NCI-H2029 (cell line): ENCODE measurements at places on chromosomes 4 and X.

DNA sequence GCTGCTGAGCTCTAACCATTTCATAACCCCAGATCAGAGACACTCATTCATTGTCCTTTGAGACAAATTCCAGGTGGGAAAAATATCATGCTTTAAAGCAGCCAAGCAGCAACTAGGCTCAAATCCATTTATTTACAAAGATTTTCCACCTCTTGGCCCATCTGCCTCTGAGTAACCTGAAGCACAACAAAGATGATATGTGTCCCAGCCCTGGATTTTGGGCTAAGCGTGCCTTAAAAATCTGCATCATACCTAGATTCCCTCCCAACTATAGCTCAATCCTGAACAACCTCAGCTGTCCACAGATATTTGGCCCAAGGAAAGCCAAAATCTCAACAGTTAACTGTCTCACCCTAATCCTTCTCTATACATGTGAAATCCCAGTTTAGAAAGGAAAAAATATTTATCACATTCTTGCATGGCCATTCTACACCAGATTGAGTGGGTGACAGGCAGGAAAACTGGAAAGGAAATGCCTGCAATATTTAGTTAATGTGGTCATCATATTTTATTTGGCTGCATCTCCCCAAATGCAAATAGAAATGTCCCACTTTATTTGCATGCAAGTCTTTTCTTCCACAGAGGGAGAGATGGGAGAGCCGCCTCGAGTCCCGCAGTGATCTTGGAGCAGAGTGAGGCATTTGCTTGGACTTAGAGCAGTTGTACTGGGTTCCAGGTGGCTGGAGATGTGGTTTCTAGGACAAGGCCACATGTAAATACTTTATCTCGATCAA, 146.4 kb upstream of the EOLA2 start:
- DNase-seq, result no peak

- no peak for DNase-seq
Observed at GRCh38 chr4:101993002-101993841, 202.7 kb downstream of the BANK1 start.

DNA sequence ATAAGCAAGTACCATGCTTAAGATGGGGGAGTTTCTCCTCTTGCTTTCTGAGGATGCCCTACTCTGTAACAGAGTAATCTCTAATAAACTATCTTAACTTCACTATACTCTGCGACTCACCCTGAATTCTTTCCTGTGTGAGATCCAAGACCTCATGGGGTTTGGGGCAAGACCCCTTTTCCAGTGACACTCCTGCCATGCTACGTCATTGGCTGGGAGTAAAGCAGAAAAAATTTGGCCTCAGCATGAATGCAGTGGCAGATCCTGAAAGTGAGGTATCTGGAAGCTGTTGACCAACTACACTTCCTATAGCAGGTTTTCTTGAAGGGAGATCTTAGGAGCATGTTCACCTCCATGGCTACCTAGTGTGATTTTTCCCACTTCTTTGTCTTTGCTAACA, 109.1 kb upstream of the MED14 start:
- DNase-seq, result no peak

DNA sequence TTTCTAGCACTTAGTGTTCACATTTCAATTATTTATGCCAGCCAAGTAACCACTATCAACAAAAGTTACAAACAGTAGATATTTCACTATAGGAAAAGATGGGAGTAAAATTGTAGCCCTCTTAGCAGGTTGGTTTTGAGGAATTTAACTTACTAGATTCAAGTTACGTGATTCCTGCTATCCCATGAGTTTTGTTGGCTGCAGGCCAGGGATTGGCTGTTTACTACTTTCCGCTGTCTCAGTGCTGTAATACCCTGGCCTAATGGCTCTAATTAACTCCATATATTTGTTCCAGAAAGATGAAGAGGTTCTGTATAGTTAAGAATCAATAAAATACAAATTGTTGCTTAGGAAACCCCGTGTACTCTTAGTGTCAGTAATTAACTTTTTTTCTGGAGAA, 55.5 kb upstream of the MAGED1 start:
- DNase-seq, result no peak

GRCh38 chr4:116229420-116229819, 856.0 kb downstream of the TRAM1L1 start:
- no peak for DNase-seq

DNA sequence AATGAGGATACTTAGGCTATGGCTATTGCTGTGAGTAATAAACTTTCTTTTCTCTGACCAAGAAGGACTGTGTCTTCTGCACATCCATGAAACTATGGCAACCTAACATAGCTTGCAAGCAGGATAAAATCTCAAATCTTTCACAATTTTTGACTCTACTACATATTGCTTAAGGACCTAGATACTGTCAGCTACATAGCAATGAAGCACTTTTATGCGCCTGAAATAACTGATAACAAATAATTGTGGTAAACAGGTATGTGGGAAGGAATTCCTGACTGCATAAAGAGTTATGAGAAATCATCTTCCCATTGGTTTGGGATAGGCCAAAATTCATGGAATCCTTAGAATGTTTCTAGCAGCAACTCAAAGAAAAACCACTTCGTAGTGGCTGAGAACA, 41.2 kb upstream of the PDGFC start:
- DNase-seq, result no peak

DNA sequence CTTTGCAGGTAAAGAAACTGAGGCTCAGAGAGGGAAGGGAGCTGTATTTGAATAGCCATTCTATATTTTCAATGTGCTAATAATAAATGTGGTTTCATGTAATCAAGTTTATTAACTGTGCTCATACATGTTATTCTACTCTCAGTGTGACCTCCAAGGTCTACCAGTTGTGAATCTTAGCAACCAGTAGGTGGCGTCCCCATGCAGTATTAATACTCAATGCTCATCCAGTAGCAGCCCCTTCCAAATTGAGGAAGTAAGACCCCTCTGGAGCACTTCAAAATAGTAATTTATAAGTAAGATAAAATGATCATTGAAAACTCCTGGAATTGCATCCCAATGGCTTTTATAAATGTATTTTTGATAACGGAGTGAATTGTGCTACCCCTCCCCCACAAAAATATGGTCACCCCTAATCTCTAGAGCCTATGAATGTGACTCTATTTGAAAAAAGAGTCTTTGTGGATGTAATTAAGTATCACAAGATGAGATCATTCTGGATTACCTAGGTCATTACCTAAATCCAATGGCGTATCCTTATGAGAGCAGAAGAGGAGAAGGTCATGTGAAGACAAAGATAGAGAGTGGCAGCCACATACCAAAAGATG, 20.4 kb upstream of the SEPSECS start:
- no peak for DNase-seq

GRCh38 chr4:74365761-74366160, 816 bp downstream of the EREG start:
- DNase-seq, result peak; percentile 36

- no peak for DNase-seq
Observed at GRCh38 chrX:13574600-13574999, 5.2 kb downstream of the EGFL6 start.

GRCh38 chr4:137367620-137368019, 164.7 kb downstream of the PCDH18 start:
- DNase-seq, result no peak
